ENCODE measurements at places on chromosomes 2 and 18.
A peak's percentile ranks its signal among the peaks of the same experiment; 100 is the strongest.

- no peak for DNase-seq
Measured at GRCh38 chr2:85446296-85447221, 28.0 kb downstream of the SH2D6 start.

GRCh38 chr2:233002829-233003657 is 10.0 kb downstream of the NGEF start:
- DNase-seq = no peak

- no peak for DNase-seq
Measured at GRCh38 chr2:65367524-65367923, 64.9 kb downstream of the SPRED2 start.

- DNase-seq = no peak
Measured at GRCh38 chr2:54709336-54709809, 14.1 kb upstream of the EML6 start.

DNA sequence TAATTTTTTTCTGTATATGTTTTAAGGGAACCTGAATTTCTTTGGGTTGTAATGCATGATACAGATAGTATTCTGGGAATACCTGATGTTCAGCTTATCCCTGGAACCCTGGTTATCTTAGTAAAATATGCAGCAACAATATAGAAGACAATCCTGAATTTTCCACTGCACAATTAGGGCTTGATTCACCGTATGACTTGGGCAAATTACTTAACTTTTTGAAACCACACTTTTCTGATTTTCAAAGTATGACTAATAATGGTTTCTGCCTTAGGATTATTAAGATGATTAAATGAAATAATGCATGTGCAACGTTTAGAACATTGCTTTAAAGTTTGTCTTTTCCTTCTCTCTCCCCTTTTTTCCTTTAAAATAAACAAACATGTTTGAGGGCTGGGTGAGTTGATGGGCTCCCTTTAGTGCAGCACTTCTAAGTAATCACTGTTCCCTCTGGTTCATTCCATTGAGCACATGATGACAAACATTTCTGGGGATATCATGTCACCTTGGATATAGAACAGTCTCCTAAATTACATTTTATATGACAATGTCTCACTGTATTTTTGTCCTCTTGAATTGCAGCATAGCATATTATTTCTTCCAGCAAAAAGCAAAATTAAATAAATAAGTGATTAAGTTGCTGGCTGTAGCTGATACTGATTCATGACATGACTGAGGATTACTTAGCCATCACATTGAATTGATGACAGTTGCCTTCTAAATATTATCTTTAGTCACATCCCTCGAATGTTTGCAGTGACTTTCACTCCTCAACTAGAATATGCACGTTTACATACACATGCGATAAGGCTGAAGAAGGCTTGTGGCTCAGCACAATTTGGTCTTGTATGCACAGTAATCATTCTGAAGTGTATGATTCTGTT is 254.5 kb downstream of the NEDD4L start:
- DNase-seq = no peak

GRCh38 chr2:221346411-221346810 is 225.7 kb downstream of the EPHA4 start:
- no peak for DNase-seq

DNA sequence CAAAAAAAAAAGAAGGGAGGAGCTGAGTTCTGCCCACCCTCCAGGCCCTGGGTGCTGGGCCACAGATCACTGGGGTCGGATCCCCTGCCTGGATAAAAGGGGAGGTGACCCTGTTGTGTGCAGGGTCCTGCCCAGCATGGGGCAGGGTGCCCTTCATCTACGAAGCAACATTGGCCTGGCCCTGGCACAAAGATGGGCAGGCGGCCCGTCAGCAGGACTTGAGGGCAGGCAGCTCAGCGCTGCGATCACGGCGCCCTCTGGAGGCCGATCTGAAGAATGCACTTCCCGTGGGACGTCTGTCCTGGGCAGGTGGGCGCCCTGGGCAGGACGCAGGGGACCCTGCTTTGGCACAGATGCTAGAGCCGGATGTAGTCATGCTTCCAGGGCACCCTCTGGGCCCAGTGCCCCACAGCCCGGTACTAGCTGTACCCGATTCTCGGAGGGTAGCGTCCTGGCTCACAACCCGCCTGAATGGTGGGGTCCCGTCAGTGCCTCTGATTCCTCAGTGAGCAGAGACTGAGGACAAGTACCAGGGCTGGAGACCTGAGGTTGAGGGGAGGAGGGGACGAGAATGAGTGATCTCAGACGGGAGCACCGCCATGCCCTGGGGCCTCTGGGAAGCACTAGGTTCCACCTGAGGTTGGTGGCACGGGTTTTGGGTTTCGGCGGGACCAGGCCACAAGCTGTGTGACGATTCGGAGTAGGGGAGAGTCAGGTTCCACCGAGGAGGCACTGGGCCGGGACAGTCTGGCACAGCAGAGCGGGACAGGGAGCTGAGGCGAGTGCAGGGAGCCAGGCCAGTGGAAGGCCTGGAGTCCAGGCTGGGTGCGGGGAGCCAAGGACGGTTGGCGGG is 18.0 kb downstream of the ARID5A start:
- peak; percentile 58 for DNase-seq

DNA sequence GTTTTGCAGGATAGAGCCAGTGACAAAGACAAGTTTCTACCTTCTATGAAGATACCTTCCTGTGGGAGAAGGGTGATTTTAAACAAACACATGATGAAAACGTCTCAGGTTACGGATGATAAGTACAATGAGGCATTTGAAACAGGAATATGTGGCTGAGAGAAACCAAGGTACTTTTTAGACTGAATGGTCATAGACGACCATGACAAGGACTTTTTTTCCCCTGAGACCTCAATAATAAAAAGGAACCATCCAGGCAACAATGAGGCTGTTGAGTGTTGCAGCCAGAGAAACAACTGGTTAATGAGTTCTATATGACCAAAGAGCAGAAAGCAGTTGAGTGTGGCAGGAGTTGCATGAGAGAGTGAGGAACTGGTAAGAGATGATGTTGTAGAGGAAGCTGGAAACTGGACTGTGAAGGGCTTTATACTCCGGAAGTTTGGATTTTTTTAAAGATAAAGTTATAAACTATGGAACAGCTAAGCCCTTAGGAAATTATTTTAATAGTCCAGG is 306.1 kb upstream of the CYRIA start:
- DNase-seq = no peak

GRCh38 chr2:152480821-152481399 is 145.9 kb downstream of the FMNL2 start:
- DNase-seq = no peak

All from T-helper 17 cell (primary cell).